ENCODE measurements at places on chromosomes 5 and 9.
A peak's percentile ranks its signal among the peaks of the same experiment; 100 is the strongest.

DNA sequence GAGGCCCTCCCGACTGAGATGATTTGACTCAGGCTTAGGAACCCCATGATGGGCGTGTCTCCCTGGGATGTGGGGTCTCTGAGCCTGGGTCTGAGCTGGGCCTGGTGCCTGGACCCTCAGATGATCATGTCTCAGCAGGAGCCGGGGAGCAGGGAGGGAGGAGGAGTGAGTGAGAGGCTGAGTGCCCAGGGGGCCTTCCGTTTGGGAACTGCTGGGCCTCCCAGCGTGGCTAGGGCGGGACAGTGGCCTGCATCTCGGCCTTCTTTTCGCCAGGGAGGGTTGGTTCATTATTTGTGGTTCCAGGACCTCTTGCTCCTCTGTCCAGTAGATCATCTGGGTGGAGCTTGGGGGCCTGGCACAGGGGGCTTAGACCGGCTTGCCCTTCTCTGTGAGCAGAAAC, 5.6 kb downstream of the PRRX2 start:
- no peak for DNase-seq

DNA sequence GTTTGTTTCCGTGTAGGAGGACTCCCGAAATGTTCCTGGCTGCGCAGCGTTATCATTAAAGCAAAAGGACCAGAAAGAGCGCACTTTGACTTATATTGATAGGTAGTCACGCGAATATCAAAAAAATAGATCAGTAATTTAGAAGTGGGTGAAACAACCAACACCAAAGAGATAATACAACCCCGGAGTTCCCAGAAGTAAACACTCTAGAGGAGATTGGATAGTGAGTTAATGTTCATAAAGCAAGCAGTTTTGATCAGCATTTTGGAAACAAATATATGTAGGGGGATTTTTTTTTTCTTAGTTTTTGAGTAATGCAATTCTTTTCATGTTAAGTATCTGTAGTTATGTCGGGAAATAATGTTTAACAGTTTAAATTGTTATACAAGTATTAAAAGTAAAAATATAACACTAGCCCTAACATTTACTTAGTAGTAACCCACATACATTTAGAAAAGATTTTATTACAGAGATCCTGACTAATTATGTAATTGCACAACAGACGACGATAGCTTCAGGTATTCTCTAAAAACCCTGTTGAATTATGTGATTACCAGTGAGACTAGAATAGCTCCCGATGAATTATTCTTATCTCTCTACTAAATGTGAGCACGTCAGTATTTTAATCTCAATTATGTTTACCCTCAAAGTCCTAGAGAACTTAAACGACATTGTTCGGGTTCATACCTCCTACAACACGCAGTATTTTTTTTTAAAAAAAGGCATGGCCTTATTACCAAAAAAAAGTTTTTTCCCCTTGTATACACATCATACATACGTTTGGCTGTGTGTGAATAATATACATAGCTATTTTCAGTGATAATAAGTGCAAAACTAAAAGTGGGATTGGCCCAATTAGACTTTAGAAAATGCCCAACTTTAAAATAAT, 9.4 kb upstream of the NFIB start:
- DNase-seq: no peak

DNA sequence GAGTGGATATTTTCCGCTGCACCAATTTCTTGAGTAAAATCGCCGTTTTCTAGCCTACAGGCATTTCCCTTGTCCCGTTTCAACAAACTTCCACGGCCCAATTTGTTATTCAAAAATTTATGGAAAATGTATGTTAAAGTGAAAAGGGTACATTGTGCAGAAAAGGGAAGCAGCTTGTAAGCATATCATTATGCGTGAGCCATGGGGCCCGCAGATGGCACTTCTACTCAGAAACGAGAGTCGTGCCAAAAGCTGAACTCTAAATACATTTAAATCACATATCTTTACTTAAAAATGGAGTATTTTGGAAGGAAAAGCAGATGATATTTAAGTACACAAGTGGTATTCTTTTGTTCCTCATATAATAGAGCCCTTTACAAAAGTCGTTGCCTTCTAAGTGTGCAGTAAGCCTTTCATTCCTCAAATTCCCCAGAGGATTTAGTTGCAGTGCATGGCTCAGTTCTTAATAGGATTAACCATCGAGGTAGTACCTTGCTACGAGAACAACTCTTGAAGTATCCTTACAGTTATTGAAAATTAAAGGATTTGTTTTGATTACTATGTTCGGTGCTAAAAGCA, 1227.2 kb upstream of the WWC1 start:
- no peak for DNase-seq

- no peak for DNase-seq
Measured at GRCh38 chr5:93071710-93072109, 509.3 kb downstream of the NR2F1-AS1 start.

DNA sequence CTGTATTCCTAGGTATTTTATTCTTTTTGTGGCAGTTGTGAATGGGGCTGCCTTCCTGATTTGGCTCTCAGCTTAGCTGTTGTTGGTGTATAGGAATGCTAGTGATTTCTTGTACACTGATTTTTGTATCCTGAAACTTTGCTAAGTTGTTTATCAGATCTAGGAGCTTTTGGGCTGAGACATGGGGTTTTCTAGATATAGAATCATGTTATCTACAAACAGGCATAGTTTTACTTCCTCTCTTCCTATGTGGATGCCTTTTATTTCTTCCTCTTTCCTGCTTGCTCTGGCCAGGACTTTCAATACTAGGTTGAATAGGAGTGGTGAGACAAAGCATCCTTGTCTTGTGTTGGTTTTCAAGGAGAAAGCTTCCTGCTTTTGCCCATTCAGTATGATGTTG, 129.9 kb downstream of the DMXL1 start:
- no peak for DNase-seq

DNA sequence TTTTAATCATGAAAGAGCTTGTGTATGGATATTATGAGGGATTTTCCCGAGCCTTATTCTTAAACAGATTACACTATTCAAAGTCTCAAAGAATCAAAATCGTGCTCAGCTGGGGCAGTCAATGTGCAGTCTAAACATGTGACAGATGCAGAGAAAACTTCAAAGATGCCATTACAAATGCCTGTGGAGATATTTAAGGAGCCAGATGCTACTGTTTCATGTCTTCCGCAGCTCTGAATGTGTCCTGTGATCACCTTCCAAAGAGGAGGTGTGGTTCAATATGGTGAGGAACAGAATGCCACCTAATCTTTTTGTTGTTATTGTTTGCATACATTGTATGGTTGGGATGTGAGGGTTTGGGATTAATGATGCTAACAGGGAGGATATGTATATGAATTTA, 593.3 kb upstream of the ARRDC3 start:
- DNase-seq: no peak

DNA sequence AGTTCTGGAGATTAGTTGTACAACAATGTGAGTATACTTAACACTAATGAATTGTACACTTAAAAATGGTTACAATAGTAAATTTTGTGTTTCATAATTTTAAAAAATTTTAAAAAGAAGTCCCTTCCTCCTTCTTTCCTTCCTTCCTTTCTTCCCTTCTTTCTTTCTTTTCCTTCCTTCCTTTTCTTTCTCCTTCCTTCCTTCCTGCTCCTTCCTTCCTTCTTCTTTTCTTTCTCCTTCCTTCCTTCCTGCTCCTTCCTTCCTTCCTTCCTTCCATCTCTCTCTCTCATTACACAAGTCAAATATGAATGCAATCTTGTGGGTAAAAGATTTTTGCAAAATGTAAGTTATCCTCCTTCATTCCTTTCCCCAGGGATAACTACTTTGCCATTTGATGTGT, 97.1 kb upstream of the TBCA start:
- DNase-seq: no peak

DNA sequence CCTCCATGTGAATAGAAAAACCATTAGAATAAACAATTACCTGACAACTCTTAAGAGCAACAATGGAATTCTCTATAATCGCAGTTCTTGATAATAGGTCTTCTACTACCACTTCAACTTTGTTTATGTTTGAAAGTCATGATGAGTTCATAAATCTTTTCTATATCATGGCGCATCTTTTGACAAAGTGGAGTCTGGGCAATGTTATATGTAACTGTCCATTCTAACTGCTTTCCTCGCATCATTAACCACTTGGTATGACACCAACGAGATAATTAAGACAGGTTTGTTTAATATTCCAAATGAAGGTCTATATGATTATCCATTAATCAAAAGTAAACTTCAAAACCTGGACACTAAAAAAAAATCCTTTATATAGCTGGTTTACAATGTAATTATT, 272.0 kb downstream of the DENND1A start:
- DNase-seq: no peak

- DNase-seq: no peak
Measured at GRCh38 chr5:59423021-59423420, 470.5 kb downstream of the PDE4D start.

DNA sequence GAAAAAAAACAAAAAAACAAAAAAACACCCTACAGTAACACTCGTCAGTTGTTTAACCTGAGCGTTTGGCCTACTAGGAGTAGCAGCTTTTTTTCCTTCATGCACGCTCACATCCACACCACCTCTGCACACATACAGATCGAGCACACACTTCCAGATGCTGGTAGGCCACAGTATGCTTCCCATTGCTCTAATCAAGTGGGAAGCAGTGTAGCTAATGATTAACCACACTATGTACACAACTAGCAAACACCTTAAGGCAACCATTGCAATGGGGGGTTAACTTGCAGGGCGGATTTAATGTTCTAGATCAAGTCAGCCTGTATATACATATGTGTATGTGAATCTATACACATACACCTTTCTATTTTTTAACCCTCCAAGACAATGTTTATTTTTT, 65.5 kb upstream of the GLRX start:
- no peak for DNase-seq

- DNase-seq: no peak
Measured at GRCh38 chr5:173391031-173391430, 62.8 kb upstream of the STC2 start.

- no peak for DNase-seq
Measured at GRCh38 chr5:94900006-94900505, 281.6 kb downstream of the SLF1 start.

- no peak for DNase-seq
Measured at GRCh38 chr5:14588145-14588544, 6.6 kb downstream of the OTULINL start.

GRCh38 chr9:127074561-127075548, 47.6 kb downstream of the ANGPTL2 start:
- DNase-seq: peak; percentile 71

- no peak for DNase-seq
Measured at GRCh38 chr5:133363807-133364587, 248.3 kb downstream of the FSTL4 start.

DNA sequence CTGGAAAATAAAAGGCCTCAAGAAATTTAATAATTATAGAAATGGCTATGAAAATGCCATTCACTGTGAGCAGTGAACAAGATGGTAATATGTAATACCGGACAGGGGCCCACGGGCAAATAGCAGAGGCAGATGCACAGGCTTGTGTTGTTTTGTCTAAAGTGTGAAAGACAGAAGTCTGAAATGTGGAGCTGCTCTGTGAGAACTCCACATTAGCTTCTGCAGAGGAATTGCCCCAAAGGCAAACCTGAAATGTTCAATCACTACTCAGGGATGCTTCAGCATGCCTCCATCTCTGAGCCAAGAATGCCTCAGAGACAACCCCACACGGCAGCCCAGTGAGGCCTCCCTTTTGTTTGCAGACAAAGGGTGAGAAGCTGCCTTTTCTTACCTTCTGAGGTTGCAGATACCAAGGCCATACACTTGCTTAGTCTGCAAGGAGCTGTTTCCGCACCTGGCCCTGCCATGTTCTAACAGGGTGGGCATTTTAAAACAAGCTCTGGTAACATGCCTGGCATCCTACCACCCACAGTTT, 124.3 kb upstream of the CXCL14 start:
- no peak for DNase-seq

GRCh38 chr5:120683580-120683979, 219.5 kb downstream of the PRR16 start:
- DNase-seq: no peak

- no peak for DNase-seq
Measured at GRCh38 chr5:3456121-3456681, 139.4 kb upstream of the IRX1 start.

DNA sequence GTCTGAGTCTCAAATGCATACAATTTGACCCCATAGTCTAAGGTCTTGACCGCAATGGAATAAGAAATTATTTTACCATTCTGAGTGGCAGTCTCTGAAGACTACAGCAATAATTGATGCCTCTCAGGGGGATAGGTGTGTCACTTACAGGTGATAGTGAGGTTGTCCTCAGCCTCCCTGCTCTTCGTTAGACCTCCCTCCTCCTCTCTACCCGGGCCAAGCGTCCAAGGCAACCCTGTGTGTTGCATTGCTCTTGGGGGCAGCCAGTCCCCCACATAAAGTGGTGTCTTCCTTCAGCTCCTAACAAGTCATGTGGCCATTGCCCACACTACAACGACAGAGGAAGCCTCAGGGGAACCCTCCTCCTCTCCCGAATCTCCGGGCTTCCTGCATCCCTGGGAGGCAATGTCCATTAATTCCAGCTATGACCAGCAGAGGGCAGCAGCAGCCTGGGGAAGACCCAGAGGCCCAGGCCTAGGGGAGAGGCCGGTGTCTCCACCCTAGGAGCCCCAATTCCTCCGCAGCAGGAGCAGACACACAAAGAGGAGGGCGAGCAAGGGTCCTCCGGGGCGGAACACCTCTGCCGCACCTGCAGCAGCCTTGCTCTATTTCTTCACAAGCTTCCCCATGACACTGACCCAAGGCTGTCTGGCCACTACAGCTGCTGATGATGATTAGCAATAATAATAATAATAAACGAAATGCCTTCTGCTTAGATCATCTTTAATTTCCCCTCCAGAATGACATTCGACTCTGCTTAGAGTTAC, 134.8 kb downstream of the KCNIP1 start:
- no peak for DNase-seq

GRCh38 chr9:136451221-136451877, 11.7 kb upstream of the INPP5E start:
- DNase-seq: no peak

Measured in dermis microvascular lymphatic vessel endothelial cell (primary cell).